ENCODE measurements at places on chromosomes 12 and 14.

- DNase-seq = no peak
Observed at GRCh38 chr12:45350861-45351260, 135.0 kb downstream of the ANO6 start.

DNA sequence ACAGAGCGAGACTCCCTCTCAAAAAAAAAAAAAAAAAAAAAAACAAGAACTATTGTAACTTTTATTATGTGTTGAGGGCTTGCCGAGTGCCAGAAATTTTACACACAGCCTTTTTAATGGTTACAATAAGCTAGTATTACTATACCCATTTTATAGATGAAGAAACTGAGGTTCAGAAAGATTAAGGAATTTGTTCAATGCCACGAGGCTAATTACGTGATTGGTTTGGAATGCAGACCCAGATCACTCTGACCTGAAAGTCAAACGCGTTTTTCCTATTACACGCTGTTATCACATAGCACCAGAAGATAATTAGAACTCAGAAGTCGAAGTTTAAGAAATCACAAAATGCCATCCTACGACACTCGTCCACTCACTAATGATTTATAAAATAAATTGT is 48.9 kb upstream of the RAP1B start:
- no peak for DNase-seq

DNA sequence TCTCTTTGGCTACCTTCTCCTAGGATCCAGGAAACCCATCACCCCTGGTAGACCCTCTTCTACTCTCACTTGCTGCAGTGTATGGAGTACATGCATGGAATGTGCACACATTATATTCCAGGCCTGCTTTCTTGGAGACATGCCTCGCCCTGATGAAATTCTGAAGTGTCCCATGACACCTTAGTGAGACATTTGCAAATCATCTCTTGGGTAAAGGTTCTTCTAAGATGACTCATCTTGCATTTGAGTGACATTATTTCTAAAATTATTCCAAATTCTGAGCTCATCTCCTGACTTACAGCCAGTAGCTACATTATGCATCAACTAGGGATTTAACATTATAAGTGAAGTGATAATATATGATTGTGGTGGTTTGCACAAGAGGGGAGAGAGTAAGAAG is 49.8 kb downstream of the SDR9C7 start:
- no peak for DNase-seq

GRCh38 chr14:104103061-104103445 is 17.6 kb downstream of the ASPG start:
- DNase-seq = no peak

DNA sequence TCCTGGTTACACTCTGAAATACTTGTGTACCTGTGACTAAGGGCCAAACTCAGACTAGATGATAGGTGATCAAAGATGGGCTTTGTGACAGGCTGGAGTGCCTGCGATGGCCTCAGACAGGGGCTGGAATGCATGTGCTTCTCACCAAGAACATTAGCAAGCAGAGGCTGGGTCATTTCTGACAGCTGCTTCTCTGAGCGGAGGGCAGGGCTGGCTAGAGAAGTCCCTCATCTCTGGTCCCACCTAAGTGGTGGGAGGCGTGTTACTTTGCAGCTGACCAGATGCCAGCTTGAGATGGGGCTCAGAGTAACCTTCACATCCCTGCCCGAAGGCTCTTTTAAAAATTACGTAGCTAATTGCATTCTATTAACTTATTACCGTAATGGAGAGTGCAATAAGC is 106.8 kb upstream of the RTL1 start:
- no peak for DNase-seq

DNA sequence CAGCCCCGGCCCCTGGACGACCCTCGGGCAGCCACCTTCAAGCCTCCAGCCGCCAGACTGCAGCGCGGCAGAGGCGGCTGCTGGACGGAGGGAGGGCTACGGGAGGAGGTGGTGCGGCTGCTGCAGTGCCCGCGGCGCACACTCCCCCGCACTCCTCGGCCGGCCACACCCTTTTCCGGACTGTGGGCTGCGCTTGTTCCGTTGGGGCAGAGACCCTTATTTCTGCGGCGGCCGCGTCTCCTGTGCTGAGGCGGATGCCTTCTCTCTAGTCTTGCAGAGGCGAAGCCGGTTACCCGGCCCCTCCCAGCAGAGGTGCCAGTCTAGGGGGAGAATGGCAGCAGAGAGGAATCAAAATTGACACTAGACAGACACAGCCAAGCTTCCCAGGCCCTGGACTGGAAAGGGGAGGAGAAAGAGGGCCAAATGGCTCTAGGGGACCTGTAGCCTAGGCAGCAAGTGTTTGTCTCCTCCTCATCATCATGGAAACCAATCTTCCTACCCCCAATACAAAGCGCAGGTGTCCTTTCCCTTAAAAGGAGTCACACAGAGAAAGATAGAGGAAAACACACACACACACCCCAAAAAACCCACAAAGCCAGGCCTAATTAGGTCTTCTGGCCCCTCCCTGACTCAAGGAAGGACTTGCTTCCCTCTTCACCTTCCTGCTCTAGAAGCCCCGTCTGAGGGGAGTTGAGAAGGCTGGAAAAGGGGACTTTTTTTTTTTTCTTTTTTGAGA is 1.3 kb downstream of the ESYT1 start:
- DNase-seq = no peak

- no peak for DNase-seq
Observed at GRCh38 chr12:86931714-86932113, 675.5 kb upstream of the MGAT4C start.

GRCh38 chr12:51171884-51172514 is 936 bp downstream of the TFCP2 start:
- no peak for DNase-seq

DNA sequence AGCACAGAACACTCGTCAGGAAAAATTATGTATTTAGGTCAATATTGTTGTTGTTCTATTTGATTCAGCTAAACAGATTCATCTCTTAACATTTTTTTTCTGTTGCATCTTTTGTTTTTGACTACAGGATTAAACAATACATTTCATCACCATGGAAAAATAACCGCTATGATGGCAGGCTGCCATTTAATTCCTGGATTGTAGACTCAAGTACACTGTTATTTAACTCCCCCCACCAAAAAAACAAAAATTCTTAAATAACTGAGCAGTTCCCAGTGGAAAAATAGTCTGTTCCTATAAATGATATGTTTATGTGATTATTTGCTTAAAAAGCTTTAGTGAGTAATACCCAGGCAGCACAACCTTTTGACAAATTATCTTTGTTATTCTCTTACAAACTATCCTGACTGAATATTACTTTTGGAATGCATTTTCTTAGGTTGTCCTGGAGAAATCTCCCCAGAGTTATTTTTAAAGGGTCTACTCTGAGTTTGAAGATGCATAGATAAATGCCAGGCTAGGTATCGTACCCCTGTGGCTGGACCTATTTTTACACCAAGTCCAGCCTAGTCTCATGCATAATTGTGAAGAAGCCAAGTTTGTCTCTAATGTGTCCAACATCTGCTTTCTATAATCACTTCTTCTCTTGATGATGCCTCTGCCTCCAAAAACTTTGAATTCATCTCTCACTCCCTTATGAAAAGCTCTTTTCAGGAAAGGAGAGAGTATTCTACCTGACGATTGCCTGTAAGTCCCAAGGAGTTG is 3.7 kb downstream of the KERA start:
- DNase-seq = peak; percentile 85

DNA sequence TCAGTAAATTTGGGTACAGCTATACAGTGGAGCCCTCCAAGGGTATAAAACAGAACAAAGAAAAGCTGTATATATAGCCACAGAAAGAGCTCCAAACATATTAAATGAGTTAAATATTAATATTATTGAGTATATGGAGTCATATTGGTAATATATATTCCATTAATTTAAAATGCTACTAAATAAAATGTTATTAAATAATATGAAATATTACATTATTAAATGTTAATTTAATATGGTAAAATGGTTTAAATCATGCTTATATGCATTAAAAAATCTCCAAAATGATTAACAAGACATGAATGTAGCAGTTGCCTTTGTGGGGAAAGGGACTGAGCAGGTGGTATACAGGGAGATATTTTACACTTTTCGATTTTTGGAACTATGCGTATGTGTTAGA is 164.0 kb downstream of the PELI2 start:
- DNase-seq = no peak

- DNase-seq = no peak
Observed at GRCh38 chr12:123498126-123498825, 35.2 kb downstream of the RILPL1 start.

DNA sequence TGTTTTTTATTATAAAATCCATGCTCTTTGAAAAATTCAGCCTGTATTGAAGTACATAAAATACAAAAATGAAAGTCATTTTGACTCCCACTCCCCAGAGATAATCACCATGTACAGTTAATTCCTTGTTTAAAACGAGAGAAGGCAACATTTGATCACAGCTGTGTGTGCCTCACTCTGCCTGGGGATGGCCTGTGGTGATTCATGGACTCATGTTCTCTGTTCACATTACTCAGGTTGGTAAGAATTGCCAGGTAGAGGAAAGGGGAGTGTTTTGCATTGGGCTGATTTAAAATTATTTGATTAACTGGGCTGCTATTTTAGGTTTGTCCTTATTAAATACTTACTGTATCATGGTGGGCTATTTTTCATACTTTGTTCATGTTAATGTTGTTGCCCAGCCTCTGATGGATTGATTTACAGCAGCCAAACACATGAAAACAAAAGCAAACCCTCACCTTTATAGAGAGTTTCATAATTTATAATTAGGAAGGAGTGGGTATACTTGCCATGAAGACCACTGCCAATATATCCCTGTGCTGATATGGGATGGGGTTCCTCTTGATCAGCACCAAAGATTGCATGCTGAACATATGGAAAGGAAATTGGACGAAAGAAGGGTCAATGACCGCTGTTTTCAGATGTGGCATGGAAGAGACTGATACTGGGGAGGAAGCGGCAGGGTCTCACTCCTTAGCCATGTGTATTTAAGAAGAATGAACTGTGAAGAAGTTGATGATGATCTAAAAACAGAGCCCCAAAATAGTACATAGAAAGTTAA is 3.0 kb downstream of the ZBTB1 start:
- no peak for DNase-seq

GRCh38 chr12:115973066-115973465 is 304.4 kb downstream of the MED13L start:
- no peak for DNase-seq

GRCh38 chr14:78530078-78530477 is 359.9 kb downstream of the NRXN3 start:
- no peak for DNase-seq

GRCh38 chr12:126346087-126346486 is 1280.9 kb downstream of the AACS start:
- no peak for DNase-seq

DNA sequence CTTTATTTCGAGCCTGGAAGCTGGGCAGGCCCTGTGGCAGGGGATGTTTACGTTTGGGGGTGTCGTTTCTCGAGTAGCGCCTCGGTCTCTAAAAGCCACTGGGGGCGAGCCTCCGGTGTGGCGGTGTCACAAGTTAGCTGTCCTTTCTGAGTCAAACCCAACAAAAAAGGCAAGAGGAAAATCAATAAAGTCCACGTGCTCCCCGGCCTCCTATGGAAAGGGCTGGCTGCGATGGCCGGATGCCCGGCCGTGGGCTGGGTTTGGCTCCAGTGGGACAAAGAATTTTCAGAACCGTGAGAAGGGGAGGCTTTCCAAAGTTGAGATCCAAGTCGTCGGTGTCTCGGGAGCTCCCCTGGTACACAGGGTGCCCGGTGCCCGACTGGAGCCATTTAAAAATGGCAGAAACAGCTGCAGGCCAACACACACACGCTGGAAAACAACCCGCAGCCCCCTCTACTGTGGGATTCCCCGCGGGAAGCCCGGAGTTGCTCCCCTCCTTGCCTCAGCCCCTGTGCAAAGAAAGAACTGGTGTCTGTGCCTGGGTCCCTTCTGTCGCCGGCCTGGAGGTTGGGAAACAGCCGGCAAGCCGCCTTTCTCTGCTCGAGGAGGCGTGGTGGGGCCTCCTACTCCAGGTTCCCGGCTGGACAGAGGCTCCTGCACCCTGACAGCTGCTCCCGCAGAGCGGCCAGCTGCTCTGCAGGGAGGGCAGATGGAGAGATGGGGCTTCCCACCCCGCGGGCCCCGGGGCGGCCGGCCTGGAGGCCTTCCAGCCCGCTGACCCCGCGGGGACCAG is 1.9 kb downstream of the BCL7A start:
- DNase-seq = peak; percentile 0

DNA sequence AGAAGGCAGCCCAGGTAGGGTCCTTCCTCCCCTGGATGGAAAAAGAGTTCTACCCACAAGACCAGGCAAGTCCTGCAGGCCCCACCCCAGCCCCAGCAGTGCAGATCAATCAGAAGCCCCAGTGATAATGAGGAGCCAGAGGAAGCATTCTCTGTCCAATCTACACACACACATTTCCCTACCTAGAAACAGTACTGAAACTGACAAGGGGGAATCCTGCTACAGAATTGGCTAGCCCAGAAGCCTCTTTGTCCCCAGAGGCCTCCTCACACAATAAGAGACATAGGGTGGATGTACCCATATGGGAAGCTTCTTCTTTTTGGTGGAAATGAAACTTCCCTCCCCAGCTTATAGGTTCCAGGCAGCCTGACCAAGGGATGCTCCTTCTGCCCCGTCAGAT is 9.9 kb downstream of the FSCB start:
- DNase-seq = no peak

DNA sequence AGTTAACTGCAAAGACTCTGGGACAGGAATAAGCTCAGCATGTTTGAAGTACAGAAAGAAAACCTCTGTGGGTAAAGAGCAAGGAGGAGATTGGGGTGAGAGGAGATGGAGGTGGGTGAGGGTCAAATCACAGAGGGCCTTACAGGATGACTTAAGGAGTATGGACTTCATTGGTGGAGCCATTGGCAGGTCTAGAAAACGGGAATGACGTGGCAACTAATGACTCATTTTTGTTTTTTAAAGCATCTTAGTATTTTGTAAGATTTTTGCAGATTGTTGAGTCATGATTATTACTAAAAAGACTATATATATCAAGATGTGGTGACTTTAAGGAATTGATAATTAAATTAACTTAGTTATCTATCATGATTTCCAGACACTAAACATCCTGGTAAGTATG is 18.5 kb downstream of the UTP20 start:
- no peak for DNase-seq

DNA sequence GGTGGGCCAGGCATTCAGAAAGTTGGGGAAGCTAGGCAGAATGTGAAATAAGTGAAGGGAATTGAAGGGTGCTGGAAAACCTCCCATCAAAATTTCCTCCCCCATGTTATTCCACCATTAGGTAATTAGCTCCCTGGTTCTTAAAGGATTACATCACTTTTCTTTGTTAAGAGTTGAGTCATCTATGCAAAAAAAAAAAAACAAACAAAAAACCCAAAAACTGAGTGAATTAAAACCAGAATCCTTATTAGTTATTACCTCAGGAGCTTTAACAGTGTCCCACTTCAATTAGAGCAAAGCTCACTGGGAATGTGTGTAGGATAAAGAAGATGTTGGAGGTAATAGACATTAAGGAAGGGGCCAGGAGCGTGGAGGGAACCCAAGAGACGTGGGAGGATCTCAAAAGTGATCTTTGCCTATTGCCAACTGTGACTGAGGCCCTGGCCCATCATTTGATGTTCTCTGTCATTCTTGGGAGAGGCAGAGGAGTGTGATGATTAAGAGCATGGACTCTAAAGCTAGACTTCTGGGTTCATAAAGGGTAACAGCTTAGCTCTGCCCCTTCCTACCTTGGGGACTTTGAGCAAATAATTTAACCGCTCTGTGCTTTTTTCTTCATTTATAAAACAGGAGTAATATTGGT is 364.7 kb downstream of the APAF1 start:
- no peak for DNase-seq

- DNase-seq = no peak
Observed at GRCh38 chr14:104689881-104690711, 678 bp downstream of the INF2 start.

GRCh38 chr14:103317251-103317650 is 16.8 kb upstream of the EIF5 start:
- no peak for DNase-seq

GRCh38 chr12:563787-564298 is 99.4 kb downstream of the NINJ2 start:
- DNase-seq = no peak
